NCI-H774 (cell line): ENCODE measurements at places on chromosomes 11 and 22.

GRCh38 chr11:22331771-22332170, 6.4 kb upstream of the SLC17A6 start:
- DNase-seq = no peak

GRCh38 chr11:78424334-78425270, 7.0 kb upstream of the GAB2 start:
- DNase-seq = no peak

DNA sequence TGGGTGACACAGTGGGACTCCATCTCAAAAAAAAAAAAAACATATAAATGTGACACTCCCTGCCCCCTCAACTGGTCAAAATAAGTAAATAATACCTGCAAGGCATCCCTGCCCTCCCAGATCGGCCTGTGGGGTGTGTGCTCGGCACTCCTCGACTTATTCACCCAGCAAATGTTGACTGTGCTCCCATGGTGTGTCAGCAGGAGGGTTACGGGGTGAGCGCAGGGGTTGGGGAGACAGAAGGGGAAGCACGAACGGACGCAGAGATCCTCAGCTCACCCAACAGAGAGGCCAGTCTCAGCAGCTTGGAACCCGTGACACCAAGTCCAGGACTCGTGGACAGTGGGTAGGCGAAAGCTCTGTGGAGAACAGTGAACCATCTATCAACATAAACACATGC, 1.6 kb upstream of the ADM2 start:
- DNase-seq = no peak

- DNase-seq = no peak
Observed at GRCh38 chr11:83088965-83089364, 17.3 kb upstream of the RAB30 start.

DNA sequence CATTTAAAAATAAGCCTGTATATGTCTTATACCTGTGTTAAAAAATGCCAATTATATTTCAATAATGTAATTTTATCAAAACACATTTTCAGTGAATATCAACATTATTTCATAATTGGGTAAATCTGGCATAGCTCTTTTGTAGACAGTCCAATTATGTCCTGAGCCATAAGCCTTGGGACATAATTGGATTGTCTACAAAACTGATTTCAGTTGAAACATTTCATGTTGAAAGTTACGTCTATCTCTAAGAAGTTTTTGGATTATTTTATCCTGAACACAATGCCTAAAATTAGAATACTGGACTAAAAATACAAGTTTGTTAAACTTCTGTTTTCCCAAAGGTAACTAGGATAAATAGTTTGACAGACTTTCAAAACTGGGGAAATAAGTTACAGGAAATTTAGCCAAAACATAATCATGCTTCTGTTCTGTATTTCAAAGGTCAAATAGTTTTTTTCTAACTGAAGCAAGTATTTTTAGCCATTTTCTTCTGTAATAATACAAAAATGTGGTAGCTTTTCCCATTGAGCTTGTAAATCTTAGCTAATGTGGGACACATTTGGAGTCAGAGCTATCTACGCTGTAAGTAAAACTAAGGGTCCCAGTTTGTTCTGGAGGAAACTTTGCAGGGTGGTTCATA, 100.7 kb upstream of the BIRC3 start:
- DNase-seq = no peak
